Stimulated activated CD4-positive, alpha-beta T cell treated with anti-CD3 and anti-CD28 coated beads, Interleukin-2, amount 100 ng/mL, for 4 hours (primary cell): ENCODE measurements at places on chromosomes 5 and 9.
A peak's percentile ranks its signal among the peaks of the same experiment; 100 is the strongest.

DNA sequence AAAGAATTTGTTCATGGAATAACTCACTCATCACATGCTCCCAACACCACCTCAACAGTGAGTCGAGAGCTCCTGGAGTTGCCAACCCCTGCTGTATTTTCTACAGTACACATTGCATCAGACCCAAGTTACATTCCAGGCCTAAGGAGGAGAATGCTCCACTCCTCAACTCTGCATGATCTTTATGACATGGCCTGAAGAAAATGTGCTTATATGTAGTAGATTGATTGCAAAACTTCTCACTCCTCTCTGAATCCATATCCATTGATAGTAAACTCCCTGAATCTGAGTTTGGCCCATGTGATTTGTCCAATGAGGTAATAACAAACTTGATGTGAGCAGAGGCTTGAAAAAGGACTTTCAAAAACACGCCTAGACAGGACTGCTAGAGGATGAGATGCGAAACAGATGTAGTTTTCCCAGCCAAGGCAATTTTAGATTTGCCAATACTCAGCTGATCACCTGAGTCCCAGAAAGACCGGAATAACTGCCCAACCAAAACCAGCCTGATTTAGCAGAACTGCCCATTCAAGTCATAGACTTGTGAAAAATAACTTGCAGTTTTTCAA, 29.0 kb upstream of the PAPPA start:
- DNase-seq = no peak

GRCh38 chr5:139701056-139701741, 53.0 kb downstream of the CXXC5 start:
- DNase-seq = no peak

- no peak for DNase-seq
Measured at GRCh38 chr5:16930496-16930895, 5.6 kb downstream of the MYO10 start.

DNA sequence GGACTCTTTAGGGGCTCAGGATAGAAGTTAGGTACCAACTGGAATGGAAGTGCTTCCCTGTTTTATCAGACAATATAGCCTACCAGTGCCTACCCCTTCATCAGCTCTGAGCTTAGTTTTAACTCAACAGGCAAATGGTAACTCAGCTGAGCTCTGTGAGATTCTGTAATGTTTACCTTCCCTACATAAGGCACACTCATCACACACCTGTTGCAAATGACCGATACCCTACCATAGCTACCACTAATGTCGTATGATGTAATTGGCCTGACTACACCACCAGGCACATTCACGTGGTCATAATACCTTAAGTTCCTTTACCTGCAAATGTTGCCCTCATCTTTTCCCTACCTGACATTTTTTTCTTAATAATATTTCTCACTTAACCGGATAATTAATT, 254.8 kb downstream of the ADGRV1 start:
- no peak for DNase-seq

DNA sequence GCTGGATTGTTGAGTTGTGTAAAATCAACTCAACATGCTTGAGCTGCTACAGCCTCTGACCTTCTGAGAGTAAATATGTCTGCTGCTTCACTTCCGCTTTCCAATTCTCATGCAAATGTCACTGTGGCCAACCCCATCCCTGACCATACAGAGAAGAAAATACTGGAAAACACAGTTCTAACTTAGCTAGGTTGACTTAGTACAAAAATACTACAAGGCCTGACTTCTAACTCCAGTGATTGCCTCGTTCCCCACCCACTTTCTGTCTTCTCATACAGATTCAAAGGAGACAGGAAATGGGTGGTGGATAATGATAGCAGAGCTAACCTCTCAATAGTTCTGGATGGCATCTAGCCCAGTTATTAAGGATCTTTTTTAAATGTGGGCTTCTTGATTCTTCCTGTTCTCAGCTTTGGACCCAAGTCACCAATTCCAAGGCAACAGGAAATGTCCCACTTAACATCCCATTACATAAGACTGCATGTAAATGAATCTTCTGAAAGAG, 226.6 kb upstream of the SLC24A2 start:
- DNase-seq = no peak

DNA sequence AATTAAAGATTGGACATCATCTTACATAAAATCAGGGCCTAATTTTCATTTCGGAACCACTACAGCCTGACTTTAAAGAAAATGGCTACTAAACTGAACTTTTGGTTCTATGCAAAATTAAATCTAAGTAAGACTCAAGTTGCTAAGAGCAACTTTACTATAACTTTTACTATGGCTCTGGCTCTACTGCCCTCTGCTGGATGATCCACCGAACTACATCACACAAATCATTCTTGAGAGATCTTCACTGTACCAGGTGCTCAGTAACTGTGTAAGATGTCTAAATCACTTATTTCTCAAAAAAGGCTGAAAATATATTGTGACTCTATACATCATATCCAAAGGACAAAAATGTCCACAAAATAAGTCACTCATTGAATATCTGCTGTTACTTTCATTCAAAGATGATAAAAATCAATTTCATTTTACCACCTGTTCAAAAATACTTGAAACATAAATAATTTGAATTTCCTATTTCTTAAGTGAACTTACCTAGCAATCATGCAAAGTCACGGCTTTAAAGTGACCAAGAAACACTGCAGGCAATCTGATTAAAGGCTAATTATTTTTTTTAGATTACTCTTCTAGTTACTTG, 13.5 kb downstream of the MOCS2 start:
- DNase-seq = peak; percentile 56

GRCh38 chr5:175484829-175485228, 6.5 kb downstream of the SFXN1 start:
- DNase-seq = no peak

- DNase-seq = no peak
Measured at GRCh38 chr9:37146410-37146809, 26.0 kb downstream of the ZCCHC7 start.
